ENCODE measurements at places on chromosomes 3 and 15.
A peak's percentile ranks its signal among the peaks of the same experiment; 100 is the strongest.

DNA sequence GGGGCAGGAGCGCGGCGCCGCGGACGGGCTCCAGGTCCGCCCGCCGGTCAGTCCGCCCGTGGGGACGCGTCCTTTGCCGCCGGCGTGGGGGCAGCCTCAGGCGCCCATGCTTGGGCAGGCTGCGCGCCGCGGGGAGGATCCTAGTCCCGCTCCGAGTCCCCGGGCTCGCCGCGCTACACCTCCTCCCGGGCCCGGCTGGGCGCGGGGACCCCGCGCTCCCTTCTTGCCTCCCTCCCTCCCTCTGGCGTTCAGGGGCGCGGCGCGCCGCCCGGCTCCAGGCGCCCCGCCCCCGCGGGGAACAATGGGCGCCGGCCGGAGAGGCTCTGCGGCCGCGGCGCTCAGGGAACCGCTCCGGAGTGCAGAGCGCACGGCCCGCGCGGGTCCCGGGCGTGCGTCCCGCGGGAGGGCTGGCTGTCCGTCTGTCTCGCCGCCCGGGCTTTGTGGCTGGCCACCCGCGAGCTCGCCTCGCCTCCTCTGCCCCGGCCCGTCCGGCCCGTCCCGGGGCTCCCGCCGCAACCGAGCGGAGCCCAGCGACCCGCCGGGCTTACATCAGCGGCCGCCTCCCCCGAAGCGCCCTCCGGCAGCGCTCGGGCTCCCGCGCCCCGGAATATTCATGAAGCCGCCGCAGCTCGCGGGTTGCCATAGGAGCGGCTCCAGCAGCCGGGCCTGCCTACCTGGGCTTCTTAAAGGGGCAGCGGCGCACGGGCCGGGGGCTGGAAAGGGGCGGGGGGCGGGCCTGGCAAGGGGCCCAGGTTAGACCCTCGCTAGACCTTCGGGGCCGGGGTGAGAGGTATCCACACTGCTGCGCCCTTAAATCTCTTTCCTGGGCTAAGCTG lies at the start of gene HCN4:
TSS of gene HCN4 (minus strand) at position 658 of the 836 bp plus-strand sequence. CDS start 688 bp downstream, outside the sequence.
- no peak for DNase-seq

DNA sequence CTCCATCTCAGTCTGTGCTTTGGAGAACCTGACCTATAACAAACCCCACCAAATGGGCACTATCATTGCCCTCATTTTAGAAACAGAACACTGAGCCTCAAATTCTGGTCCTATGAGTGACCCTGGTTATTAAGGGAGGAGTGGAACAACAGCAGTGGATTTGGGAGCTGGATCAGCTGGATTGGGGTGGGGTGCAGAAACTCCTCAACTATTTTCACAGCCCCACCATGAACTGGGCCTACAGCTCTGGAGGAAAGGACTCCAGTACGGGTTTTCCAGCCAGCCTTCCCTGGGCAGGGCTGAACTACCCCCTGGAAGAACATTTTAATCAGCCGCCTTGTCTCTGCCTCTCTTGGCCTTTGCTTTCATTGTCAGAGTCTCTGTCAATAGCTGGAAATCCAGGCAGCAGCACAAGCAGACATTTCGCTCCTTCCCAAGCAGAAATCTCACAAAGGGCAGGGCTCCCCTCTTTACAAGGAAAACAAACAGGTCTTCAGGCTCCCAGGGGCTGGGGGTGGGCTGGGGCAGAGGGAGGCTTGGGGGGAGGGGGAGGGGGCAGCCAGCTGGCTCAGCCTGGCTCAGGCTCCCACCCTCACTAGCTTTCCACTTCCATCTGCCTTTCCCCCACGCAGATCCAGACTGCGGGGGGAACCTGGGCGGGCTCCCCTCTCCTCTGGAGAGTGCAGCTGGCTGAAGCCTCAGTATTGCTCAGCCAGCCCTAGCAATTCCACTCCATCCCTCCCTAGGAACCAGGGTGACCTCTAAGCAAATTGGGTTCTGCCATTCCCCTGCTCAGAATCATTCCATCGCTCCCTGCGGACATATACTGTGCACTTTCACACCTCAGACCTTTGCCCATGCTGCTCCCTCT lies 13.7 kb upstream of the TLE3 start:
- DNase-seq = peak; percentile 91

DNA sequence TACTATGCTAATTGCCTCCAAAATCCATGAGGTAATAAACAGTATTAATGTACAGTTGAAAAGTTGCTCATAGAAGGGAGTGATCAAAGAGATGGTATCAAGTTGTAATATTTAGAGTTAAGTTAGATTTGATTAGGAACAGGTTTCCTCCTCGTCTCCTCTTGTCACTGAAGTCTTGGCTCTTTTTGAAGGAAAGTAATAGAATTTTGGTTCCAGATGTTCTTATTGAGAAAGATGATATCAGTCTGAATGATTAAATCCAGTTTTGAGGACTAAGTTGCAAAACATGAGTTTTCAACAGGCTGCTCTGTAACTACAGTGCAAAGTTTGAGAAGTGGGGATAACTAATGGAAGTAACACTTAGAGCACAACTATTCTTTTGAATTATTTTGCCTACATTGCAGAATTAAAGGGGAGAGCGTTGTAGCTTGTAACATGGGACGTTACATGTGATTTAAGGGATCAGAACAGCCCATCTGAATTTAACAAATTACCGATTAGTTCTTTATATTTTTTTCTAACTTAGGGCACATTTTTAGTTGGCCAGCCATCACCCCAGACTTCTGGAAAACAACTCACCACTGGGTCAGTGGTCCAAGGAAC lies 48.3 kb downstream of the MAP6D1 start:
- no peak for DNase-seq

DNA sequence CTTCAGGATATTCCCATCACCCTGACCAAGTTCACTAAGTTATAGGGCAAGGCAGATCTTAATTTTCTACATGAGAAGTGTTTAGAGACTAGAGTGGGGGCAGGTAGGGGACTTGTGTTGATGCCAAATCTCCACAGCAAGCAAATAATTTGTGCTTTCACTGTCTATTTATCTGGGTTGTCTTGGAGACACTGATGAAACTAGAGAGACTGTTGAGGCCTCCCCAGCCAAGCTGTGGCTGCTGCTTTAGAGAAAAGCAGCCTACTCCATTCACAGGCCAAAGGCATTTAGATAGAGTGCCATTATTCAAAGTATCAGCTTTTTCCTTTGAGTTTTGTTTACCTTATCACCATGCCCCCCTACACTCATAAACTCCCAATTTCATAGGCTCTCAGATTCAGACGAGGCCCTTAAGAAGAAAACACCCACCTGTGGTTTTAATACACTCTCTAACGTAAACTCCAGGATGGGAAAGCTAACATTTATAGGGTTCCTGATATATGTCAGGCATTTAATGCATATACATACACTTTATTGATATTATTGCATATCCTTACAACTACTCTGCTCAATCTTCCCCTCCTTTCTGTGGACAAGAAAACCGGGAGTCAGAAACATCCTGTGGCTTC lies 130.4 kb upstream of the FOXB1 start:
- DNase-seq = no peak

DNA sequence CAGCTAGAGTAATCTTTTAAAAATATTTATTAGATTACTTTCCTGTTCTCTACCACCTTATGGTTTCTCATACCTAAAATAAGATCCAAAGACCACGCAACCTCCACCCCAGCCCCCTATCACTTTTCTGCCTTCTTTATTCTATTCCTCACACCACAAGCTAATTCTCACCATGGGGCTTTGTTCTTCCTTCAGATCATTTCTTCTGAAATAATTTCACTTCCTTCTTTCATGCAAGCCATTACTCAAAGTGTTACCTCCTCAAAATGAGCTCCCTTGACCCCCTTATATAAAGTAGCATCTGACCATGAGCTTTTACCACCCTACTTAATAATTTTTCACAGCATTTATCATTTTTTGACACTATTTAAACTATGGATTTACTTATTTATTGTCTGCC lies 233.2 kb upstream of the TMCO5A start:
- no peak for DNase-seq

GRCh38 chr3:113531826-113532697 lies at the start of gene SIDT1:
SIDT1 (plus strand) TSS chr3:113532555; CDS start chr3:113533022, 467 bp downstream.
- peak; percentile 8 for DNase-seq

DNA sequence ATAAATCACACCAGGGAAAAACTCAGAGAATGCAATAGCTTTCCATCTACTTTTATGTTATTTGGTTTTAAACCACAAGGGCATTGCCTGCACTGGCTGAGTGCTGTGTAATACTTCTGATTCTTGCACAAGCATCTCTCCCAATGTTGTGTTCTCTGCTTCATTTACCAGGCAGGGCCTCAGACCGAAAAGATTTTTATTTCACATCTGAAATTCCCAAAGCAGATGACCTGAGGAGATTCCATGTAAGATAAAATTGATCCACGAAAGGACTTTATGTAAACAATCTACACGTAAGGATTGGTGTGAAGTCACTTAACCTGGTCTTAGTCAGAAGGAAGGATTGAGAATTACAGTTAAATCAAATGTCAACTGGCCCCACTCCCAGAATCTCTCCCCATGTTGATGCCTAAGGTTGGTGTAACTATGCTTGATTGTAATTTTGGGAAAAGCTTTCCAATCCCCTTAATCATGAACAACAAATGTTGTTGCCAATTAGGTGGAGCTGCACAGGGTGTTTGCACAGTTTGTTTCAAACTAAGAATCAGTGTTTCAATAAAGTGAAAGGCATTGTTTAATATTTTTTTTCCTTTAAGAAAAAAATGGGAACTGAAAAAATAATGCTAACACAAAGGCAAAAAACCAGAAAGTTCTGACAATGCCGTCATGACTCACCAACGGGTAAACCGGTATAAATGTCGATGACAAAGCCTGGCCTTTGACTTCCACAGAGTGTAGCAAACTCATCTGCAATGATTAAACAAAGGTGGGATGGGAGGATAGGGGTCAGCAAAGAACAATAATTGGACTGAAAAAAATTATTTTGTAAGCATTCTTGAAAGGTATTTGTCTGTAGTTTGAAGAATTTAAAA lies 128.6 kb downstream of the DUT start:
- DNase-seq = no peak

GRCh38 chr3:133038731-133039375 lies 662 bp downstream of the TMEM108 start:
- peak; percentile 17 for DNase-seq

GRCh38 chr15:82572311-82572710 lies 32.1 kb upstream of the RPS17 start:
- no peak for DNase-seq

GRCh38 chr15:73391128-73391872 lies 22.5 kb upstream of the HCN4 start:
- no peak for DNase-seq

- no peak for DNase-seq
Measured at GRCh38 chr3:123372686-123373473, 76.0 kb downstream of the ADCY5 start.

DNA sequence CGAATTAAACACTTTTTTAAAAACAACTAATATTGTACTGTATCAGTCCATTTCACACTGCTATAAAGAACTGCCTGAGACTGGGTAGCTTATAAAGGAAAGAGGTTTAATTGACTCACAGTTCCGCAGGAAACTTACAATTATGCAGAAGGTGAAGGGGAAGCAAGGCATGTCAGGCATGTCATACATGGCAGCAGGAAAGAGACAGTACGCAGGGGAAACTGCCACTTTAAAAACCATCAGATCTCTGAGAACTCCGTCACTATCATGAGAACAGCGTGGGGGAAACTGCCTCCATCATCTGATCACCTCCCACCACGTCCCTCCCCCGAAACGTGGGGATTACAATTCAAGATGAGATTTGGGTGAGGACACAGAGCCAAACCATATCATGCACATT lies 162.8 kb upstream of the TPM1 start:
- DNase-seq = no peak

DNA sequence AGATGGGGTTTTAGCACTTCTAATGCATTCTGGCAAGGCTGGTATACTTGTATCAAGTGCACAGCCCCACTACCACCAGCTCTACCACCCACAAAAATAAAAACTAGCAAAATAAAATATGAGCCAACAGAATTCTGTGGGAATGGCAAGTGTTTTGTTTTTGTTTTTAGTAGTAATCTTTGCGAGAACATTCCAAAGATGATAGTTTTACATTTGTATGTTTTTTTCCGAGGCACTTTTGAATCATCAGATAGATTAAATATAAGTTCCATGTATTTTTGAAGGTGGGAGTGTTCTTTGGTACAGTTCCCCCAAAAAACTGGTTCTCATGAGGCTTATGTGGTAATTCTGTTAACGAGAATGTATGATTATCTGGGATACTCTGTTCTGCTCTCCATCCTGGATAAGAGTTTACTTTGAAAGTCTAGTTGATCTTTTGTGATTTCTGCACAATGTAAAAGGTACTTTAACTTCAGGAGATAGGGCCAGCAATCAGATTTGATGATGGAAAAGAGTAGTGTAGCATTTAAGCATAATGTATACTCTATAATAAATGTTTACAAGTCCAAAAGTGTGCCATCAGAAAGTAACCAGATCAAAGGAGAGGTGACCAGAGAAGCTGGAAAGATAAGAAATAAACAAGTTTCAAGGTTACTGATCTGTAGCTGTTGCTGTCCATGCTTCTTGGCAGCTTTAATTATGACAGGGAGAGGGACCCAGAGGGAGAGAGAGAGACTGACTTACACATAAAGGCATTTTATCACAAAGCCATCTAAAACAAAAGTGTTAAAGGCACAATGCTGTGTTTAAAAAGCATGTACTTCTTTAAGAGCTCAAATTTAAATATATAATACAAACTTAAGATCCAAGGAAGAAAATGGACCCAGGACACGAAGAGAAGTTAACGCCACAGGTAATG lies 130.9 kb downstream of the PGPEP1L start:
- DNase-seq = no peak

DNA sequence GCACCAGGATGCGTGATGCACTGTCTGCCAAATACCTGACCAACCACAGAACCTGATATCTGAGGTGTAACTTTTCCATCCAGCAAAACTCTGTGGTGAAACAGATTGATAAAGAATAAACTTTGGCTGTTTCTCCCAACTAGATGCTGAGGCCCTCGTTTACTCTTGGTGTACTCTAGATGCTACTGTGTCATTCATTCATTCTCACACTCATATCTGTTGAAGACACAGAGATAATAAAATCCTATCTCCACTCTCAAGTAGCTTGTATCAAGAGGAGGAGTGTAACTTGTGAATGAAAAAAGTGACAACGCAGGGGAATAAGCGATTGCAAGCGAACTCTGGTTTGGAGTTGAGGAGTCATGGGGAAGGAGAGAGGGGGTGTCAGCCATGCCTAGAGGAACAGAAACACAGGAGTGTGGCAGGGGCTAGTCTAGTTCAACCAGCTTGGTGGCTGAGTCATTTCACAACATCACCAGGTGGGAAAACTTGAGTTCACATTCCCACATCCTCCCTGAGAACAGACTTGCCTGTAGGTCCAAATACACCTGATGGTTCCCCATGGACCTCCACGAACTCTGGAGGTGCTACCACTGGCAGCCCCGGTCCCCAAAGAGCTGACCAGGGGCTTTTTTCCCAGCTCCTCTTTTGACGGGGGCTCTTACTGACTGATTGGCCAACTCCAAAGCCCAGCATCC lies 73.3 kb upstream of the SNRK start:
- no peak for DNase-seq

DNA sequence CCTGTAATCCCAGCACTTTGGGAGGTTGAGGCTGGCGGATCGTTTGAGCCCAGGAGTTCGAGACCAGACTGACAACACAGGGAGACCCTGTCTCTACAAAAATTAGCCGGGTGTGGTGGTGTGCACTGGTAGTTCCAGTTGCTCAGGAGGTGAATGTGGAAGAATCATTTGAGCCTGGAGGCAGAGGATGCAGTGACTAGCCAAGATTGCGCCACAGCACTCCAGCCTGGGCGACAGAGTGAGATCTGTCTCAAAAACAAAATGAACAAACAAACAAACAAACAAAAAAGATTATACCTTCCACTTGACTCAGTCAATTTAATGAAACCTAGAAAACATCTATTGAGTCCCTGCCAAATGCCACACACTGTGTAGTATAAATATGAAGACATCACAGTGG lies 30.5 kb upstream of the PHLDB2 start:
- no peak for DNase-seq

GRCh38 chr3:169923831-169924230 lies 12.5 kb downstream of the SAMD7 start:
- no peak for DNase-seq

All from hippocampal formation (tissue), 2 donors.